GM06990 (cell line): ENCODE measurements at places on chromosomes 4 and X.

- no peak for DNase-seq
Observed at GRCh38 chr4:53059871-53060270, 197.8 kb downstream of the RASL11B start.

- DNase-seq: no peak
Observed at GRCh38 chrX:21996872-21997455, 35.2 kb upstream of the PHEX start.

DNA sequence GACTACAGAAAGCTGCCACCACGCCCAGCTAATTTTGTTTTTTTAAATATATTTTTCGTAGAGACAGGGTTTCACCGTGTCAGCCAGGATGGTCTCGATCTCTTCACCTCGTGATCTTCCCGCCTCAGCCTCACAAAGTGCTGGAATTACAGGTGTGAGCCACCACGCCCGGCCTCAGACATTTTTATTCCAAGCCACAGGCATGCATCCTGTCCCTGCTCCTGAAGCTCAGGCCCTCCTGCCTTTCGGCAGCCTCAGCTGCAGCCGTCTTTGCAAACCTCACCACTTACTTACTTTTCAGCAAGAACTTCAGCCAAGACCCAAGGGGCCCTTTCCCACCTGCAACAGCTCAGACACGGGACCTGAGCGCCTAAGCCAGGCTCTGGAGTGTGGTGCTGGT is 26.0 kb downstream of the FAM53A start:
- no peak for DNase-seq

- no peak for DNase-seq
Observed at GRCh38 chrX:9682861-9683260, 82.8 kb downstream of the GPR143 start.

GRCh38 chr4:147899512-147899911 is 167.6 kb downstream of the ARHGAP10 start:
- no peak for DNase-seq

DNA sequence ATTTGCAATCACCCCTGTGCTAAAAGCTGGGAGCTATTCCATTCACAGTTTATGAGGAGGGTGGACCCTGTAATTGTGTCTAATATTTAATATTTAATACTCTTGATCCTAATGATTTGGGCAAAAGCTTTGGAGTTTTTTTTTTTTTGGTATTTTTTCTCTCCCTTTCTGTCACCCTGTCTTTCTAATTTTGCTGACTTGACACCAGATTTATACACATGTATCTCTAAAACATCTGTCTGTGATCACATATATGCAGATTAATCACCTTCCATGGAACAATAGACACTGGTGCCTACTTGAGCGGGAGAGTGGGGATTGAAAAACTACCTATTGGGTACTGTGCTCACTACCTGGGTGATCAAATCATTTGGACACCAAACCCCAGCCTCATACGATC is 18.7 kb upstream of the ANTXR2 start:
- no peak for DNase-seq

DNA sequence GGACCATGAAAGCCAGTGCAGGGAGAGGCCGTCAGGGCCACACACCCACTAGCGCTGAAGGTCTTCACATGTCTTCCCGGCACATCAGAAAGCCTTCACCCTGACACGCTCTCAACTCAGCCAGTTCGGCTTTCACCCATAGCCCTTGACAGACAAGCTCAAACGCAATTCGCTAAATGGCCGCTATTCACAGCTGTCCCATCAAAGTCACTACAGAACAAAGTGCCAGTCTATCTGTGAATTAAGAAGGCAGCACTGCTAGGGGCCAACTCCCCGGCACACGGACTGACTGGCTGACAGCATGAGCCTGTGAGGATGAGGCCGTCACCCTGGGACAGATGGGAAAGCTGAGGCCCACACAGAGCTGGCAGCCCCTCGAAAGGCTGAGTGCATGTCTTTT is 45.7 kb downstream of the ACOX3 start:
- no peak for DNase-seq
